Adipocyte (in vitro differentiated cells): ENCODE measurements at places on chromosomes 1 and 21.

- DNase-seq = no peak
Measured at GRCh38 chr1:104761961-104762570, 1012.4 kb downstream of the AMY1C start.

DNA sequence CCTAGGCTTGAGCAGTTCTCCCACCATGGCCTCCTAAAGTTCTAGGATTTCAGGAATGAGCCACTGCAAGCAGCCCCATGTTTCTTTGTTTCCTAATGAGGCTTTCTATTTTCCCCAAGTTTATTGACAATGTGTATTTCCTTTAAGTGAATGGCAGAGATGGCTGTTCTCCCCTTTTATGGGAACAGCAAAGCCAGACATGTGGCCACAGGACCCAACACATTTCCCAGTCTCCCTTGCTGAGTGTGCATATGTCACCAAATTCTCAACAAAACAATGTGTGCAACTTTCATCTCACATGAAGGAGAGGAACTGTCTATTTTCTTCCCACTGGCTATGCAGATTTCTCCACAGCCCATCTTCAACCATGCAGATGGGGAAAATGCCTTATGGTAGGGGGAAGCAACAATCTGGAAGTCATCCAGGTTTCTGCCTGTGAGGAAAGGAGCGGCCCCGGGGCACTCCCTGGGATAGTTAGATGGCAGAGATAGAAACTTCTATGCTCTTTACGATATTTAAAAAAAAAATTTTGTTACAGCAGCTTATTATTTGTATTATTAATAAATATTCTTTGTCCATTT lies 28.6 kb upstream of the MAP10 start:
- no peak for DNase-seq

DNA sequence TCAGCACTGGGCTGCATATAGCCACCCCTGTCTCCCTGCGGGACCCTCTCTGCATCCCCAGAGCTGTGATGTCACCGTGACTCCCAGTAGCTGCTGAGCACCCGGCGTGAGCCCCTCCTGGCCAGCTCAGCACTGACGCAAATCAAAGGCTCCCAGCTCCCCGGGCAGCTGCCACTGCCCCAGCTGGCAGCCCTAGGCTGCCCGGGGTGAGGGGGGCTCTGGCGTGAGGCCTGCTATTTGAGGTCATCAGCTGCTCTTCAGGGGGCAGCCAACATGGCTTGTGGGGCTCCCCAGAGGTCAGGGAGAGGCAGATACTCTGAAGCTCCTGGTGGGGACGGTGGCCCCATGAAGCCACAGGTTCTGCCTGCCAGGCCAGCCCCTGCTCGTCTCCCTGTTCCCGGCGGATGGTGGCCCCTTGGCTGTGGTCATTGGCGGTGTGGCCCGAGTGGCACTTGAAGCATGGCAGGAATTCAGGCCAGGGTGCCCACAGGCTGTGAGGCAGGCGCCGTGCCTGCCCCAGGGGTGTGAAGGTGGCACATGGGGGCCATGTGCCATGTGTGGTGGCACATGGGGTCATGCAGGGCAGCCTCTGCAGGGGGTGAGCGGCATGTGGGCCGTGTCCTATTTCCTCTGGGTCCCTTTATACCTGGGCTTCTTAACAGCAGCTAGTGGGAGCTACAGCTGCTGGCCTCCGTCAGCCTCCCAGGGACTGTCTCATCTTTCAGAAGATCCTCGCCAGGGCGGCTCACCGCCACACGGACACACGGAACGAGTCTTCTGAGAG lies 85.4 kb downstream of the SIK1 start:
- DNase-seq = no peak

GRCh38 chr1:159211331-159212136 lies 6.9 kb downstream of the ACKR1 start:
- DNase-seq = peak; percentile 49

GRCh38 chr1:240242601-240243144 lies 151.0 kb downstream of the FMN2 start:
- DNase-seq = peak; percentile 77

DNA sequence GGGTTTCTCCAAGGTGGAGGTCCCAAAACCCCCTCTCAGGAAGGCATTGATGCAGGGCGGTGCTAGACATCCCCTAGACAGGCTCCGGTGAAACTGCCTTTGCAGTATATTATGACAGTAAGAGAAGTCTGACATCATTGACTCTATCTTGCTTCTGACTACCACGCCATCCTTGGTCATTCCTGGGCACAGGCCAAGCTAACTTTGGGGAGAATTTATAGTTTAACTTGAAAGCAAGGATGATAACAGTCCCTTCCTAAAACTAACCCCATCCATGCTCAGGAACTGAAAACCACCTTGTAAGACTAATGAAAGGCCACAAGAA lies 30.3 kb downstream of the RSPH1 start:
- no peak for DNase-seq

GRCh38 chr1:201954263-201955008 lies 867 bp upstream of the TIMM17A start:
- DNase-seq = no peak

GRCh38 chr1:35768350-35769187 lies 1.2 kb downstream of the CLSPN start:
- DNase-seq = peak; percentile 11

GRCh38 chr1:87197156-87197555 lies 131.5 kb upstream of the LMO4 start:
- no peak for DNase-seq

DNA sequence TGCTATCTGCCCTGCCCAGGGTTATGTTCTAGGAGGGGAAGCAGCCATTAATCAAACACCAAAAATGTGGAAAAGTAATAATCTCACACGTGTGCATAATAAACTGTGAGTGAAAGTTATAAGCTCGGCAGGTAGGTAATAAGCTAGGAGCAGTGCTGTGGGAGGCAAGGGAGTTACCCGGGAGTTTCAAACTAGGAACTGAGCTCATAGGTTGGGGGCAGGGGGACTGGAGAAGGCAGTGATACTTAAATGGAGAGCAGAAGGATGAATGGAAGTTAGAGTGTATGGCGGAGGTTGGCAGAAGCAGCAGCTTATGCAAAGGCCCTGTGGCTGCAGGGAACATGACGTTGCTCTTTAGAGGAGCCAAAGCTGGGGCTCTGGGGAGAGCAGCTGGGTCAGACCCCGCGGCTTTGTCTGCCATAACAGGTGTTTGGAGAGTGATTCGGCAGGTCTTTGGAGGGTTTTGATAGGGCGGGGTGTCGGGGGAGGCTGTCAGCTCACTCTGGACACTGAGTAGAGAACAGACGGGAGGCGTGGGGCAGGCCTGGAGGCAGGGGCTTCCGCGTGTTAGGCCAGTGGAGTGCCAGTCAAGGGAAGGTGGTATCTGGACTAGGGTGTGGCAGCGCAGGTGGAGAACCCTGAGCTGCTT lies 20.0 kb downstream of the PTPRF start:
- no peak for DNase-seq

GRCh38 chr21:44535963-44536362 lies 4.0 kb downstream of the KRTAP10-1 start:
- no peak for DNase-seq

- no peak for DNase-seq
Measured at GRCh38 chr21:17794518-17795145, 24.5 kb downstream of the C21orf91 start.

GRCh38 chr1:240595476-240595875 lies 16.5 kb downstream of the GREM2 start:
- DNase-seq = no peak

GRCh38 chr1:54290506-54291184 lies 90.7 kb downstream of the MRPL37 start:
- no peak for DNase-seq

- no peak for DNase-seq
Measured at GRCh38 chr1:220356981-220357850, 85.0 kb upstream of the RAB3GAP2 start.

DNA sequence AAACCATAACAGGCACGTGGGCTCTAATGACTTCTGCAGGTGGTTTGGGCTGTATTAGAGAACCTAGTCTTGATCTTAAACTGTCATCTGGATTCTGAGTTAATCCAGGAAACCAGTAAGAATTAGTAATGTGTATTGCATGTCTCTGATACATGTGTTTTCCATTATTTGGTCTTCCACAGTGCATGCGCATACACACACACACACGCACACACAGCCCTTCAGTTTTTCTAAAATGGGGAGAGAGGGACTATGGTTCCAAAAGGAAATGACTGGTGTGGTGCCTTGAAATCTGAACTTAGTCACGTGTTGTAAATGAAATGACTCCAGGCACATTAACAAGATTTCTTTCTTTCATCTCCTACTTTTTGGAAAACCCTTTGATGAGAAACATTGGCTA lies 67.6 kb downstream of the OLFML2B start:
- peak; percentile 91 for DNase-seq

GRCh38 chr1:160127865-160128523 lies 12.4 kb downstream of the ATP1A2 start:
- DNase-seq = peak; percentile 56

DNA sequence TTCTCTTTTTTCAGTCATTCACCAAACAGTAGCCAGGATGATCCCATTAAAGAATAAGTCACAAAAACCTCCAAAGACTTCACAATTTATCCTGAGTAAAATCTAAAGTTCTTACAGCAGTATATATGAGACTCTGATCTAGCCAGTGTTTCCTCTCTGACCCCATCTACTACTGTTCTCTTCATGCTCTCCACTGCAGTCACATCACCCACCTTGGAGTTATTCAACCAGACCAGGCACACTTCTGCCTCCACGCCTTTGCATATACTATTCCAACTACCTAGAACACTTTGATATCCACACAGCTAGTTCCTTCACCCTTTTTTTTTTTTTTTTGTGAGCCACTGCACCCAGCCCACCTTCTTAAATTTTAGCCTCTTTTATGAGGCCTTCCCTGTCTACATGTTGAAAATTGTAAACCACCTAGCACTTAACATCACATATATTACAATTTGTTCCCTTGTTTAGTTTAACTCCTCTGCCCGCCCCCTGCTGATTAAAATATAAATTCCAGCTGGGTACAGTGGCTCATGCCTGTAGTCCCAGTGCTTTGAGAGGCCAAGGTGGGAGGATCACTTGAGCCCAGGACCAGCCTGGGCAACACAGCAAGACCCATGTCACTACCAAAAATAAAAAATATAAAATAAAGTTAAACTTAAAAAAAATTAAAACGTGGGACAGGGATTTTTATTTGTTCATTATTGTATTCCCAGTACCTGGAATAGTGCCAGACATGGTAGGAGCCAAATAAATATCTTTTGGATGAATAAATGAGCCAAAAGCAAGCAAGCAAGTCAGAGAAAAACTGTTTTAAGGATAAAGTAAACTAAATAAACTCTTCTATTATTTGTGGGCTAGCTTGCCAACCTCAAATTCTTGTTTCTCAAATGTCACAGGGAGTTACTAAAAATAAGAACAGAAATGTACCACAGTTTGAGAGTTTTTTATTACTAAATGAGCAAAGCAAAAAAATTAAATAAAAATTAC lies 35.2 kb upstream of the MUTYH start:
- peak; percentile 74 for DNase-seq

GRCh38 chr1:189816558-189816957 lies 661.1 kb downstream of the BRINP3 start:
- DNase-seq = no peak

DNA sequence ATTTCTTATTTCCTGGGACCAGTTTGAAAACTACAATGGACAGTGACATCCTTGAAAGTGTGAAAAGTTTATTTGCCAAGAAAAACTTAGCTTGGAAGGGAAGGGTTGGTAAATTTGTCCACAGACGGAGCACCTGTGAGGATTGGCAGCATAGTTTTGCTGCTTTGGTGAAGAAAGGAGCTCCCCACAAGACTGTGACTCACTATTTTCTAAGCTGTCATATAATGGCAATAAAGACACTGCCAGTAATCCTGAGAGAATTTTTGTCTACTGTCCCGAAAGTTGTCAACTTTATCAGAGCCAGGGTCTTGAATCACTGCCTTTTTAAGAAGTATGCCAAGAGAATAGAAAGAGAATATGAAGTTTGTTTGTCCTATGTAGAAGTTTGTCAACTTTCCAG lies 230.8 kb downstream of the NEGR1 start:
- no peak for DNase-seq

- DNase-seq = no peak
Measured at GRCh38 chr1:28195780-28196179, 19.3 kb upstream of the PTAFR start.

GRCh38 chr1:60620087-60620486 lies 462.3 kb upstream of the NFIA start:
- DNase-seq = no peak

DNA sequence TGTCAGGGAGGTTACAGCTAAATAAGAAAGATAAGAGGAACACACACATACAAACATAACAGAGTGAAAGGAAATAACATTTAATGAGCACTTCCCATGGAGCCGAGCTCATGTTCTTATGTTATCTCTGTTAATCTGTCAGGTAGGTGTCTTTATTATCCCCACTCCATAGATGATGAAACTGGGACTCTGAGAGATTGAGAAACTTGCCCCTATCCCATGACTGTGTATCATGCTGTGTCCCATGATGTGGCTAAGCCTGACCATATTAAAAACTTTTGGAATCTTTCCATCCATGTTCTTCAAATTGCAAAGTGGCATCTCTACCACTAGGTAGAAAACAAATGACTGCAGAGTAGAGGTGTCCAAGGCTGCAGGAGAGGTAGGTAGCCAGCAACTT lies 285.2 kb upstream of the SGIP1 start:
- no peak for DNase-seq

GRCh38 chr1:64471218-64472039 lies 1.5 kb downstream of the CACHD1 start:
- peak; percentile 75 for DNase-seq

DNA sequence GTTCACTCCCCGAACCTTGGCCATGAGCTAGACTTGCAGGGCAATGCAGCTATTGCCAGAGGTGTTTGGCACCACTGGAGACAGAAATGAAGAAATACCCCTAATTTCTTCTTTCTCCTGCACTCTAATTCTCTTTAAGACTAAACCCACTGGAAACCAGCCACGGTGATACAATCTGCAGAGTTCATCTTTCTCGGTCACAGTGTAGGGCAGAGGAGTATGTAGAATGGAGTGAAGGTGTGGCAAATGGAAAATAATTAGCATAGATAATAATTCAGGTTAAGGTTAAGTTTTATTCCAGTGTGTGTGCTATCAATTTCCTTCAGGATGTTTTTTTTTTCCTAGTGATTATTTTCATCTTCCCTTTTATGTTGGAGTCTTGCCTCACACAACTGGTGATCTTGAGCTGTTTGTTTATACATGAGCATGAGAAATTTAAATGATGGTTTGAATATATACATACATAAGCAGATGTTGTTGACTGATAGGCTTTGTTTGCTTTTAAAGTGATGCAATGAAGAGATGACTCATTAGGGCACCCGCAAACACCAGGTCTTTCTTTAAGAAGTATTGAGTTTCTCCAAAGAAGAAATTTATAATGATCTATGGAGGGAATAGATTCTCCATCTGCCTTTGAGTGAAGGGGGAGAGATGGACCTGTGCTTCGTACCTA lies 81.9 kb downstream of the SPATA17 start:
- DNase-seq = peak; percentile 25

- DNase-seq = peak; percentile 97
Measured at GRCh38 chr1:19448491-19449439, 36.6 kb downstream of the CAPZB start.
